ENCODE measurements at places on chromosomes 6 and 20.

GRCh38 chr6:51569594-51569993 lies 517.8 kb downstream of the PKHD1 start:
- no peak for DNase-seq

DNA sequence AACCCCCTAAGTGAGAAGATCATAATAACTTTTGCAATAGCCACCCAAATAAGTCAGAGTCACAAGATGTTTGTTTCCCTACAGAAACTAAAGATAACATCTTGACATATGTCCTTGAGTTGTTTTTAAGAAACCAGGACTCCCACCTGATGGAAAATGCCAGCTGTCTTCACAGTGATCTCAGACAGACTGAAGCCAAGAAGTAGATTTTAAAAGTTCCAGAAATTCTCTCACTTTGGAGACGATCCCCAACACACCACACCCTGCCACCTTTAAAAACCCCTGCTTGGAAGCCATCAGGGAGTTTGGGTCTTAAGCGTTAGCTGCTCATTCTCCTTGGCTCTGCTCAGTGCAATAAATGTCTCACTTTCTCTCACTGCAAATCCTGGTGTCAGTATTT lies 63.0 kb downstream of the GPR6 start:
- no peak for DNase-seq

GRCh38 chr20:24580006-24580405 lies 110.6 kb downstream of the SYNDIG1 start:
- DNase-seq: no peak

GRCh38 chr6:1931817-1932216 lies 313.6 kb downstream of the GMDS start:
- no peak for DNase-seq

- no peak for DNase-seq
Measured at GRCh38 chr6:110939429-110940200, 18.9 kb upstream of the GTF3C6 start.

- peak; percentile 59 for DNase-seq
Measured at GRCh38 chr20:49668181-49668877, 45.3 kb downstream of the B4GALT5 start.

DNA sequence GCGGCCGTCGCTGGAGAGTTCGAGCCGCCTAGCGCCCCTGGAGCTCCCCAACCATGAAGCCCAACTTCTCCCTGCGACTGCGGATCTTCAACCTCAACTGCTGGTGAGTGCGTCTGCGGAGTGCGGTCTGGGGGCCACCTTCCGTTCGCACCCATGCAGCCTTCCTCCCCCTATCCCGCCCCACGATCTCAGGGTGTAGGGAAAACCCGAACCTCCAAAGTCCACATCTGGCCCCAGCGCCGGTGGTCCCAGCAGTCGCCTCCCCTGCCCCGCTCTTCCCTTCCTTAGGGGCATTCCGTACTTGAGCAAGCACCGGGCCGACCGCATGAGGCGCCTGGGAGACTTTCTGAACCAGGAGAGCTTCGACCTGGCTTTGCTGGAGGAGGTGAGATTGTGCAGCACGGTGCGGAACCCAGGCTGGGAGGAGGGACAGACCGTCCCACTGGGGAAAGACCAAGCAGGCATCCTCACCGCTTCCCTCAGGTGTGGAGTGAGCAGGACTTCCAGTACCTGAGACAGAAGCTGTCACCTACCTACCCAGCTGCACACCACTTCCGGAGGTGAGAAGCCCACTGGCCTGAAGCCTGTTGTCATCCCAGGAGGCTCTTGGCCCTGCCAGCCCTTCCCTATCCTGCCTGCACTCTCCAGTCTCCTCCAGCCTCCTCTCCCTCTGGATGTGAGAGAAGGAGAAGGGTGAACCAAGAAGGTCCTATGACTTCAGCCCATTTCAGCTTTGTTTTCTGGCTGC lies 719 bp downstream of the SMPD2 start:
- peak; percentile 77 for DNase-seq

DNA sequence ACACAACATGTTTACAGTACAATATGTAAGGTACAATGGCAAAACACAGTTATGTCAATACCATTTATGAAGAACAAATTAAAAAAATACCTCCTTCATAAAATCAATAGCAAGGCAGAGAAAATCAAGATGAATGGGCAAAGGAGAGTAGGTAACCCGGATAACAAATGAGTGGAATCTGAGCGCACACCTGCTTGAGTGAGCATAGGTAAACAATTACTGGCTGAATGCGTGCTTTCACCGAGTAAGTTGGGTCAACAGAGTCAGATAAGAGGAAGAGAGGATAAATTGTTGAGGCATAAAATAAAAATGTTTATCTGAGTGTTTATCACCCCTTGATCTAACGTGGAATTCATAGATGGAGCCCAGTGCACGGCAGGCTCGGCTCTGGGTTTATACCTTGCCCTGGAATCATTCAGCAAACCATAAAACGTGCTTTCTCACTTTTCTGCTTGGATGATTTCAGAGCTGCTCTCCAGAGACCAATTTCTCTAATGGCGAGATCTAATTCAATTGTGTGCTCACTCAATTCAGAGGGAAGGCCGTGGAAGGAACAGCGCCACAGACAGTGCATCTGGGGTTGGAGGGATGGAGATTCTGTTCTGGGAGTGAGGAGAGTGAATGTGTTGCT lies 224.8 kb upstream of the MAP3K7 start:
- DNase-seq: no peak

DNA sequence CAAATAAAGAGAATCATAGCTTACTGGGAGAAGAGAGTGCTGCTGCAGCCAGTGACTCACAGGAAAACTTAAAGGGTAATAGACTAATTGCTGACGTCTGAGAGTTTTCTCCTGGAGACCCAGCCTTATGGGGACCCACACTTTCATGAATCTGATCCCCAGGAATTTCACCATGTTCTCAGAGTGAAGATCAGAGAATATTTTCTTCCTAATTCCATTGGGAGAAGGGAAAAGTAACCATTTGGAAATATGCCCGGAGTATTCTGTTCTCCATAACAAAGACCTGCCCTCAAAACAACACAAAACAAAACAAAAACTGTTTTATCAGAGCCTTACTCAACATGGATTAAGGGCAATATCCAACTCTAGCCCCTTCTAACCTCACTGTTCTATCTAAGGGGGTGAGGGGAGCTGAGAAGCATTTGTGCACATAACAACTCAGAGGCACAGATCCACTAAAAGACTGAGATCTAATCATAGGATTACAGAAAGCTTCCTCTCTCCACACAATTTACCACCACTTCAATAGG lies 168.2 kb upstream of the SSTR4 start:
- DNase-seq: no peak

DNA sequence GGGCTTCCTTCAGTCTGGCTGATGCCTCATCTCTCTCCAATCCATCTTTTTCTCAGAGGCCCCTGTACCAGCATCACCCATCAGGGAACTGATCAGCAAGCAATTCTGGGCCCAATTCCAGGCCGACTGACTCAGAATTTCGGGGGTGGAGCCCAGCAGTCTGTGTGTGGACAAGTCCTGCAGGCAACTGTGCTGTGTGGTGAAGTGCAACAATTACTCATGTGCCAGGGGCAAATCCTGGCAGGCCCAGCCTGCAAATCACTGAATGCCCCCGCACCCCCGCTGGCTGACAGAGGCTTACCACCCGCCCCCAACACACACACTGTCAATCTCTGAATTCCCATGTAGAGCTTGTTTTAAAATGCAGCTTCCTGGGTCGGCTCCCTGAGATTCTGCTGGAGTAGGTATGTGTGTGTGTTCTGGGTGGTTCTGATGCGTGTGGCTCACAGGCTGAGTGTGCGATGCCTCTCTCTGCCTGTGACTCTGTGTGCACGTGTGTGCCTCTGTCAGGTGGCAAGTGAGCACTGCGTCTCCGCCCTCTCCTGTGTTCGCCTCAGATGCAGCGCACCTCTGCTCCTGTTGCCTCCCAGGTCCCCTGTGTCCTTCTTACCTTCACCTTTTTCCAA lies 45.4 kb downstream of the SSR1 start:
- DNase-seq: no peak

- no peak for DNase-seq
Measured at GRCh38 chr6:112911959-112912358, 564.8 kb downstream of the RFPL4B start.

- DNase-seq: no peak
Measured at GRCh38 chr20:43389211-43389610, 68.5 kb upstream of the SRSF6 start.

GRCh38 chr6:92737983-92738382 lies 681.4 kb downstream of the EPHA7 start:
- DNase-seq: no peak

GRCh38 chr6:75946146-75946831 lies 126.2 kb downstream of the IMPG1 start:
- no peak for DNase-seq

GRCh38 chr20:49999329-49999728 lies 16.5 kb downstream of the SNAI1 start:
- no peak for DNase-seq

DNA sequence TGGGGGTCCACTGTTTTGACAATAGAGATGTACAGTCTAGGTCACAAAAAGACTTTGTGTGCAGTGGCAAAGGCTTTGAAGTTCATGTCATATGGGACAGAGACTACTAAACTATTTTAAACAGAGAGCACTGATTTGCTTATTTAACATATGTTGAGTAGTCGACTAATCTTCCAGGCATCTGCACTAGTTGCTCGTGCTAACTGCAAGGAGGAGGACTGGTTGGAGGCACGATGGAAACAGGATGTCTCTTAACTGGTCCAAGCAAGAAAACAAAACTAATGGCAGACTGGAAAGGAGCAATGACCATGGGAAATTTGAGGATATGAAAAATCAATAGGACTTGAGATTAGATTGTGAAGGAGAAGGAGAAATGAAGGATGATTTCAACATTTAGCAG lies 28.5 kb upstream of the ERVFRD-1 start:
- DNase-seq: no peak

GRCh38 chr6:20156824-20157223 lies 55.4 kb downstream of the MBOAT1 start:
- DNase-seq: no peak

DNA sequence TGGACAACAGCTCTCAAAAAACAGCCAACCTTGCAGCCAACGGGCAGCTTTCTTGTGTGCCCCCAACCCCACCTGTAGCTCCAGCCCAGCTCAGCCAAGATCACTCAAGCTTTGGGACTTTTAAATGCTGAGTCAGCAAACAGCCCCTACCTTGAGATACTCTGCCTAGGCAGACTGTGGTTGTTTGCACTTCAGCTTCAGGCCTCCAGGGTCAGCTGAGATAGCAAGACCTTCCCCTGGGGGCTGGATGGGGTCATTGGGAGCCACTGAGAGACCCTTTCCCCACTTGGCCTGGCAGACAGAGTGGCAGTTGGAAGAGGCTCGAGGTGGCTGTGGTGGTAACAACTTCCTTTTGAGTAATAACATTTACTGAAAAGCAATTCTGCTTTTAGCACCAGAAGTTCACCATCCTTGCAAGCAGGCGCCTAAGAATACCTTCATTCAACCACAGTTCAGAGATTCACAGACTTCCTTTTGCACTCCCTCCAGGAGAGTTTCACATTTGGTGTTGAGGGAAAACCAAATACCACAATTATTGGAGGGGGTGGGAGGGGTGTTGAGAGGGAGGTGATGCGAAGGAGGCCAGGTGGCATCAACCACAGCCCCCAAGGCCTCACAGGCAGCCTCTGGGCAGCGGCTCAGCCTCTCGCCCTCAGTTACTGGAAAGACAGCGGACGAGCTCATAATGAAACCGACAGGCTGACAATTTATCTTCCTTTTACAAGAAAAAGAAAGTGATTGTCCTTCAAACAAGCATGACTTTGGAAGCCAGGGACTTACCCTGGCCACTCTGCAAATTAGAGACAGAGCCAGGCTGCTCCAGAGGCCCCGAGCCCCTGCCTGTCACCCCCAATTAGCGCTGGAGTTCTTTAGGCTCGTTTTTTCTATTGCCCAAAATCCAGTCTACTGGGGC lies 148.1 kb downstream of the CEBPB start:
- no peak for DNase-seq

DNA sequence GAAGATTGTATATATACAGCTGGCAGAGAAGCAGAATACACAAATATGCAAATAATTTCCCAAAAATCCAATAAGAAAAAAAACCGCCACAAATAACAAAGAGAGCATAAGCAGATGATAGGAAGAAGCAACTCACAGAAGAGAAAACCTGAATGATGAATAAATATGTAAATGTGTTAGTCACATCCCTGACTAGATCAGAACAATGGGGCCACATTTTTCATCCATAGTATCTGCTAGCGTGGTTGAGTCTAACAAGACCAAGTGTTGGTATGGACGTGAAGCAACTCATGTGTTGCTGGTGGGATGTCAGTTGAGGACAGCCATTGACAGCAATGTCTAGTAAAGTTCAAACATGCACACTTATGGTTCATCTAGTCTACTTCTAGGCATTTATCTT lies 3.9 kb upstream of the SLC22A3 start:
- DNase-seq: no peak

DNA sequence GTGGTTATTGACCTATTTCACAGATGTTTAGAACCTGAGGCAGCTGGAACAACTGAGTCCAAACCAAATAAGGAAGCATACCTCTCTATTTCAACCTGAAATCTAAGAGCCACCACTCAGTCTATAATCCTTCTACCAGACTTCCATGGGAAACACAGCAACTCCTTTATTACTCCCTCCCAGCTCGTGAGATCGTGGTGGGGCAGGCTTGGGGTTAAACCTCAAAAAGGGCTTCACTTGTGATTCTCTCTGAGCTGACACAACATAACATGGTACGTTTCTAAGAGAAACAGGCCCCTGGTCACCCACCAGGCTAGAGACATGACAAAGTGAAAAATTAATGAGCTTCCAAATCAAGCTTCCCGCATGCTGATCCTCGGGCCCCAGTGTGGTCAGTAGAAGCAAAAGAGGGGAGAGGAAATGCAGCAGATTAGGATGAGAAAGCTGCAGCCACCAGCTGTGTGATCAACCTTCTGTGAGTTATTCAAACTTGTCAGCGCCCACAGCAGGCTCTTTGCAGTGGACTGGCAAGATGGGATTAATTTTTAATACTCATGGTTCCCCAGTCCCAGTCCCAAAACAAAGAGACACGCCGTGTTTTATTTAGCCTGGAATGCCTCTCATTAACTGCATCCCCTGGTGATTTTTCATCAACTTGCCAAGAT lies 9.3 kb downstream of the PKHD1 start:
- DNase-seq: no peak

- no peak for DNase-seq
Measured at GRCh38 chr6:8336406-8337057, 98.8 kb downstream of the SLC35B3 start.

GRCh38 chr20:63747622-63748069 lies 8.1 kb downstream of the SLC2A4RG start:
- peak; percentile 43 for DNase-seq

- no peak for DNase-seq
Measured at GRCh38 chr20:62951143-62951895, 1.2 kb upstream of the SLC17A9 start.

Data from ecto neural progenitor cell (in vitro differentiated cells).